ENCODE measurements at places on chromosomes 2 and 18. TPM values are rescaled to one million over a fixed set of nuclear protein-coding genes. Genes with fewer than 3 reads are reported as not detected.

- H3K36me3 ChIP-seq = no peaks in the 10 kb centered on the region
- no peaks in the 10 kb centered on the region for H3K27me3 ChIP-seq
- H3K4me1 ChIP-seq = peaks cover 1% of the 10 kb centered on the region
- no peak overlapping the region for H3K4me3 ChIP-seq
- H3K27ac ChIP-seq = no peak overlapping the region
Observed at GRCh38 chr2:10383960-10384734, 64.0 kb downstream of the ODC1 start.

GRCh38 chr2:217260441-217261115 is 400.7 kb upstream of the TNP1 start:
- no peak for DNase-seq
- no peaks in the 10 kb centered on the region for H3K4me1 ChIP-seq
- no peak overlapping the region for H3K27ac ChIP-seq

GRCh38 chr2:109375131-109375561 is 238.6 kb downstream of the SEPTIN10 start:
- no peak overlapping the region for H3K27ac ChIP-seq
- DNase-seq = no peak
- H3K36me3 ChIP-seq = peaks cover 18% of the 10 kb centered on the region

The MAL gene
- total RNA-seq = not detected

DNA sequence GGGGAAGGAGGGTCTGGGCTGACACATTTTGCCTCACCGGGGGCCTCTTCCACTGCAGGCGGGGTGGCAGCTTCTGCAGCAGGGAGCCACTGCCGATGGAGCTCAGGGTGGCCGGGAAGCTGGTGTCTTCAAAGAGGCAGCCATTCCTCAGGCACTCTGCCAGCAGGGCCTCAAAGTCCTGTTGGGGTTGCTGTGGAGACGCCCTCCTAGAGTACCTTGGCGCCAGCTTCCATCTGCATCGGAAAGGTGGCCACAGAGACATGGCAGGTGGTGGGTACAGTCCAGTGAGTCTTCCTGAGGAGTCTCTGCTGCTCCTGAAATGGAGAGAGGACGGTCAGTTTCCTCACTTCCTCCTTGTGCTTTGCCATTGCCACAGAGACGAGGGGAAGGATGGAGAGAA is 12.1 kb downstream of the CAPN14 start:
- no peaks in the 10 kb centered on the region for H3K36me3 ChIP-seq
- no peak overlapping the region for H3K4me3 ChIP-seq
- no peak overlapping the region for H3K27ac ChIP-seq
- H3K27me3 ChIP-seq = no peaks in the 10 kb centered on the region

DNA sequence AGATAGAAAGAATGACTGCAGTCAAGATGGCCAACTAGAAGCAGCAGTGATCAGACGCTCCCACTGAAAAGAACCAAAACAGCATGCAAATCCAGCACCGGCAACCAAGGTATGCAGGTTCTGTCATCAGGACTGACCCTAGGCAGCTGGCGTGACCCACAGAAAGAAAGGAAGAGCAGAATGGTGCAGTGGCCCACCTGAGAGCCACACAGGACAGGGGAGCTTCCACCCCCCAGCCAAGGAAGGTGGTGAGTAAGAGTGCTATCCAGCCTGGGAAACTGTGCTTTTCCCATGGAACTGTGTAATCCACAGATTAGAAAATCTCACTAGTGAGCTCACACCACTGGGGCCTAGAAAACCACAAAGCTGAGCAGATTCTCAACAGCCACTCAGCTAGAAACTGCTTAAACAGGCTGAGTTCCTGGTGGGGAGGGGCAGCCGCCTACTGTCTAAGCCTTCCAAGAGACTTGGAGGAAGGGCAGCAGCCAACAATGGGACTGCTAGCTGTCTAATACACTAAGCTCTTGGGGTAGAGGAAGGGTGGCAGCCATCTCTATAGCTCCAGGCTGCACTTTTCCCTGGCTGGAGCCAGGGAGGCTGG is 127.9 kb downstream of the EVA1A start:
- no peaks in the 10 kb centered on the region for H3K27me3 ChIP-seq
- no peak overlapping the region for H3K27ac ChIP-seq
- H3K36me3 ChIP-seq = no peaks in the 10 kb centered on the region

Measured in thoracic aorta (tissue), 2 donors.